ENCODE measurements at places on chromosomes 2 and 18.

DNA sequence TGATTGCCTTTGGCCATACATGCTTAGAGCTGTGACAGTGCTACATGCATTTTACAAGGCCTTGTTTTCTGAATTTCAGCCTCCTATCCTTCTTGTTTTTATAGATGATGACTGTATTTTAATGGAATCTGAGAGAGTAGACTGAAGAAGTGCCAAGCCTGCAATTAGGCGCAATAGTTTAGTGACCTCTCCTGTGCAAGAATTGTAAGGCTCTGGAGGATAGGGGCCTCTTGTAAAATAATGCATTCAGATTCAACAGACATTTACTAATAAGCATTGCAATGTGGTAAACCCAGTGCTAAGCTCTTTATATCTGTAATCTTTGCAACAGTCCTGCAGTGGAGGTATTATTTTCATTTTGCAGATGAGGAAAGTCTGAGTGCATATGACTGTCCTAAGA is 105.5 kb downstream of the TDRD15 start:
- no peak overlapping the region for H3K4me3 ChIP-seq
- no peaks in the 10 kb centered on the region for H3K36me3 ChIP-seq
- H3K27me3 ChIP-seq, result no peaks in the 10 kb centered on the region
- no peaks in the 10 kb centered on the region for H3K4me1 ChIP-seq

DNA sequence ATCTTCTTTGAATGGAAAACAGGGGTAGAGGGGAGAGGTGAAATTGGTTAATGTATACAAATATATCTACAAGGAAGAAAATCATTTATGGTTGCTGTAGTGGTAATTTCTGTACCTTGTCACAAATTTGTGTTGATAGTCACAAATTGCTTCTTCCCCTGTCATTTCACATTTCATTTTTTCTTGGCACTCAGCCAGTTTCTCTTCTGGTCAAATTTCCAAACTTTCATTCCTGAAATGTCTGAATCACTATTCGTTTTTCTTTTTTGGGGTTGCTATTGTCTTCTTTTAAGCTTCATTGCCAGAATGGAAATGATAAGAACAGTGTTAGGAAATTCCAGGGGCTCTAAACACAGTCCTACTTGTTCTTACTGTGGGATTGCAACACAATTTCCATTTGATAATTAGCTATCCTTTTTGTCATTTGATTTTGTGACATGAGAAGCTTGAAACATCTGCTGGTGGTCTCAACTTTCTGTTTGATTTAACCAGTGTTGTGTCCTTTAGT is 136.0 kb upstream of the GCFC2 start:
- no peak overlapping the region for H3K27ac ChIP-seq
- no peaks in the 10 kb centered on the region for H3K36me3 ChIP-seq
- no peak for DNase-seq
- no peaks in the 10 kb centered on the region for H3K4me1 ChIP-seq

DNA sequence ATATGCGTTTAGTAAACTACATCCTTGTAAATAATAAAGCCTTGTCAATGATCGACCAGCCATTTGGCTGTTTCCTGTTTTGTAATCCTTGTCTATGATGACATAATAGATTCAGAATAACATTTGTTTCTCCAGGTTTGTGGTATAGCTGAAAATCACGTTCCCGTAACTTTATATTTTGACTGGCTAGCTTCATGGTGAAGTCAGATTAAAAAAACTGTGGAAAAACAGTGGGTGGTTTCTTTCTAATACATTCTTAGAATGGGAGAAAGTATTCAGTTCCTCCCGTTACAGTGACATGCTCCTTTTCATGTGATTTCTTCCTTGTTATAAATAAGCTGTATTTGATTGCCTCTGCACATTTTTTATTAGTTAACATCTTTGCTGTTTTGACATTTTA is 366.9 kb downstream of the NYAP2 start:
- H3K27me3 ChIP-seq, result no peaks in the 10 kb centered on the region
- H3K4me1 ChIP-seq, result no peaks in the 10 kb centered on the region
- H3K36me3 ChIP-seq, result no peaks in the 10 kb centered on the region
- no peak overlapping the region for H3K27ac ChIP-seq

DNA sequence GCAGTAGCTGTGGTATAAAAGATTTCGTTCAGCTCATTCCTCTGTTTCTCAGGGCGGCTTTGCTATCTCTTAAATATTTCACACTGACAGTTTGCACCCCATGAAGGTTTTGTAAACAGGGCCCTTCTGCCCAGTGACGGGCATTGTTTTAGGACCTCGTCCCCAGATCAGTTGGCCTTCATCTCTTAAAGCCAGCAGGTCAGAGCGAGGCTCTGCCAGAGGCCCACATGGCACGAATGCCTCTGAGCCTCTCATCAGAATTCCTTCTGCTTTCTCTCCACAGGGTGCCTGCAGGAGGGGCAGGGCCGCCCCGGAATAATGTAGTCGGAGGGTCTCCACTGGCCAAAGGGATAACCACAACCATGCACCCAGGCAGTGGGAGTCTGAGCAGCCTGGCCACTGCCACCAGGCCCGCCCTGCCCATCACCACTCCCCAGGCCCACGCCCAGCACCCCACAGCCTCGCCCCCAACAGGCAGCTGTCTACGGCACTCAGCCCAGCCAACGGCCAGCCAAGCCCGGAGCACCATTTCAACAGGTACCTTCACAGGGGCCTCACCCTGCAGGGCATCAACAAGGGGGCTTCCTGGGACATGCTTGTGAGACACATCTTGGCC is 177.0 kb downstream of the SEPTIN10 start:
- H3K4me1 ChIP-seq, result no peaks in the 10 kb centered on the region
- DNase-seq, result no peak
- no peak overlapping the region for H3K4me3 ChIP-seq
- peaks cover 21% of the 10 kb centered on the region for H3K27me3 ChIP-seq
- no peak overlapping the region for H3K27ac ChIP-seq

- peaks cover 6% of the 10 kb centered on the region for H3K27me3 ChIP-seq
- no peak for DNase-seq
- no peaks in the 10 kb centered on the region for H3K36me3 ChIP-seq
- H3K4me3 ChIP-seq, result no peak overlapping the region
These were observed 131.5 kb upstream of the STON1 start for GRCh38 chr2:48398285-48399002.

DNA sequence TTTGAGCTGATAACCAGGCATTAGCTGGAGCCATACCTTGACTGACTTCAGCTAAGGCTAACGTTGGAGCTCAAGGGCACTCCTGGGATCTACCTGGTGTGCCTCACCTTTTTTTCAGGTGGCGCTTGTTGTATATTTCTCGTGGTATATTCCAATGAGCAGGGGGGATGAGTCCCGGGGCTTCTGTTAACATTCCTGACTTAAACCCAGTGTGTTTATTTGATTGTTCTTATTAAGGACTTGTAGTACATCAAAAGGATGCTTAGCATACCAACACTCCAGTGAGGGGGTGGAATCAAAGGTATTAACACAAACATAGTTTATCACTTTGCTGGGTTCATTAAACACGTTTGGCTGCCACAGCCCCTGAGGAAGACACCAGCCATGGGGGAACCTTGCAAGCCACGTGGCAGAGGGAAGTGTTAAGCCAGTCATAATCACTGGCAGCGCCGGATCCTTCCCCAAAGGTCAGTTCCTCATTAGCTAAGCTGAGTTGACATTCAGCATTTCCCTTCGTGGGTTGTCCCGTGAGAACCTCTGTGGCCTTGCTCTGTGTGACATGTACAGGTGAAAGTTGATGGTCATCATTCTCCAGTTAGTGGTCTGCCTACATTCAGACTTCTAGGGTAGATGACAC is 119.5 kb upstream of the MCFD2 start:
- H3K4me1 ChIP-seq, result peaks cover 7% of the 10 kb centered on the region
- peaks cover 4% of the 10 kb centered on the region for H3K36me3 ChIP-seq
- no peak overlapping the region for H3K4me3 ChIP-seq
- no peaks in the 10 kb centered on the region for H3K27me3 ChIP-seq

GRCh38 chr2:89763254-89763580 is 1071.7 kb downstream of the RPIA start:
- DNase-seq, result no peak
- no peak overlapping the region for H3K4me3 ChIP-seq
- H3K36me3 ChIP-seq, result no peaks in the 10 kb centered on the region
- H3K4me1 ChIP-seq, result peaks cover 8% of the 10 kb centered on the region
- no peaks in the 10 kb centered on the region for H3K27me3 ChIP-seq
- no peak overlapping the region for H3K27ac ChIP-seq

- H3K27ac ChIP-seq, result no peak overlapping the region
- no peak for DNase-seq
- H3K27me3 ChIP-seq, result no peaks in the 10 kb centered on the region
- no peaks in the 10 kb centered on the region for H3K36me3 ChIP-seq
- H3K4me1 ChIP-seq, result no peaks in the 10 kb centered on the region
These were observed 193.4 kb downstream of the PARD3B start for GRCh38 chr2:204738721-204739120.

- H3K27me3 ChIP-seq, result peaks cover 72% of the 10 kb centered on the region
- no peak for DNase-seq
- peak overlapping the region; percentile 91 for H3K4me3 ChIP-seq
- H3K36me3 ChIP-seq, result no peaks in the 10 kb centered on the region
These were observed 1.2 kb downstream of the DLX1 start for GRCh38 chr2:172086241-172087206.

GRCh38 chr18:11887328-11888128 is 20.6 kb downstream of the MPPE1 start:
- no peaks in the 10 kb centered on the region for H3K4me1 ChIP-seq
- no peaks in the 10 kb centered on the region for H3K27me3 ChIP-seq
- H3K27ac ChIP-seq, result no peak overlapping the region
- H3K36me3 ChIP-seq, result peaks cover 4% of the 10 kb centered on the region
- H3K4me3 ChIP-seq, result no peak overlapping the region

GRCh38 chr2:143877056-143877455 is 642.9 kb downstream of the ZEB2 start:
- peaks cover 23% of the 10 kb centered on the region for H3K36me3 ChIP-seq
- H3K4me1 ChIP-seq, result peaks cover 28% of the 10 kb centered on the region
- no peak overlapping the region for H3K4me3 ChIP-seq
- H3K27me3 ChIP-seq, result peaks cover 2% of the 10 kb centered on the region
- DNase-seq, result no peak

GRCh38 chr18:77470569-77471413 is 221.1 kb downstream of the GALR1 start:
- no peaks in the 10 kb centered on the region for H3K36me3 ChIP-seq
- no peak overlapping the region for H3K4me3 ChIP-seq
- peaks cover 38% of the 10 kb centered on the region for H3K27me3 ChIP-seq
- H3K27ac ChIP-seq, result no peak overlapping the region

DNA sequence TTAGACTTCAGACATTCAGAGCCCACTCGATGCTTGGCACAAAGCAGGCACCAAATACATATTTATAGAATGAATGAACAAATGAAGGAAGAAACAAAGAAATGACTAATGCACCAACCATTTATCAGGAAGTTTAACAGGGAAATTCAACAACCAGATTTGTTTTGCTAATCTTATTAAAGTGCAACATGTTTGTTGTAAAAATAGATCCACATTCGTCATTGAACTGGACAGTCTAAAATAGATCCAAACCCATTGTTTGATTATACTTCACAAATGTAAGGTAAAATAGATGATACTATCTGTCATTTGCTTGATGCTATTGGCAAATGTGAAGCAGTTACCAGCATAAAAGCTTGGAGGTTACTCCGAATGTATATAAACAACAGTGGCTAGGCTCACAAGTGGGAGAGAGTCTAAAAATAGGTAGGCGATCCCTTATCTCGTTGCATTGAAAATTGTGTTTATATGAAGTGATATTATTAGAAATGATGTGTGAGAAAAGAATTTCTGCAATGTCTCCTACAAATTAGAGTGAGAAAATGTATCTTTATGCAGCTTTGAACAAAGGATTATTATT is 246.2 kb downstream of the NEDD4L start:
- H3K4me1 ChIP-seq, result no peaks in the 10 kb centered on the region
- no peak for DNase-seq
- H3K27me3 ChIP-seq, result no peaks in the 10 kb centered on the region
- H3K4me3 ChIP-seq, result no peak overlapping the region
- H3K36me3 ChIP-seq, result no peaks in the 10 kb centered on the region
- no peak overlapping the region for H3K27ac ChIP-seq

DNA sequence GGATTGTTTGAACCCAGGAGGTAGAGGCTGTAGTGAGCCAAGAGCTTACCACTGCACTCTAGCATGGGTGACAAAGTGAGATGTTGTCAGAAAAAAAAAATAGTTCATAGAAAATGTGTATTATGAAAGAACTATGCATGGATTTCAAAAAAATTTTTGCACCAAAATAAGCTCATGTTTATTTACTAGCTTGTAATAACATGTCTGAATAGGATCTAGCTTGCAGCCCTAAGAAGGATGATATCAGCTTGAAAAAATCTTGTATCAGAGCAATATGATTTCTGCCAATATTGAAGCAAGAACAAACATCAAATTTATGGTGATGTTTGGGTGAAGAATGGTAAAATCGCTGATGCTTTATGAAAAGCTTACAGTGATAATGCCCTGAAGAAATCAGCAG is 97.0 kb upstream of the RFX8 start:
- no peak overlapping the region for H3K27ac ChIP-seq
- H3K36me3 ChIP-seq, result peaks cover 6% of the 10 kb centered on the region
- peaks cover 6% of the 10 kb centered on the region for H3K4me1 ChIP-seq
- DNase-seq, result no peak
- H3K4me3 ChIP-seq, result no peak overlapping the region
- H3K27me3 ChIP-seq, result peaks cover 30% of the 10 kb centered on the region

DNA sequence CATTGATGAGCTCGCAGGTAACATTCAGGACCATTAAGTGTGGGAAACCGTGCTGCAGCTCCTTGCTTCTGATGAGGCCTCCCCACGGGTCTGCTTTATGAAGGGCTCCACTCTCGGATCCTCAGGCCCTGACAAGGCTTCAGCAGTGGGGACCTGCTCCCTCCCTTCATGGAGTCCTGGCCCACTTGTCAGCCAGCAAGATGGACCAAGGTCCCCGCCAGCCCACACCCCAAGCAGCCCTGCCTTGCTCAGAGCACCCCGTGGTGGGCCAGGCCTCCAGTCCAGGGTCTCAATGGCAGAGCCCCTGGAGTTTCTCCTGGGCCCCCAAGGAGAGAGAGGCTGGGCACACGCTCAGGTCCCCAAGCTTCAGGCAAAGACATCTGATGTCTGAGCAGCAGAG is 41.5 kb downstream of the CROCC2 start:
- H3K4me1 ChIP-seq, result no peaks in the 10 kb centered on the region
- no peaks in the 10 kb centered on the region for H3K36me3 ChIP-seq
- H3K27me3 ChIP-seq, result peaks cover 2% of the 10 kb centered on the region
- no peak for DNase-seq
- no peak overlapping the region for H3K4me3 ChIP-seq
- no peak overlapping the region for H3K27ac ChIP-seq

- H3K27ac ChIP-seq, result no peak overlapping the region
- no peak overlapping the region for H3K4me3 ChIP-seq
- no peak for DNase-seq
- no peaks in the 10 kb centered on the region for H3K4me1 ChIP-seq
These were observed 84.1 kb downstream of the CAPN13 start for GRCh38 chr2:30722936-30723725.

GRCh38 chr2:131036696-131037397 is 56.4 kb downstream of the FAM168B start:
- peaks cover 10% of the 10 kb centered on the region for H3K4me1 ChIP-seq
- peaks cover 16% of the 10 kb centered on the region for H3K27me3 ChIP-seq
- no peaks in the 10 kb centered on the region for H3K36me3 ChIP-seq
- H3K4me3 ChIP-seq, result no peak overlapping the region
- no peak overlapping the region for H3K27ac ChIP-seq
- DNase-seq, result no peak
